ENCODE measurements at places on chromosomes 3 and 15.

DNA sequence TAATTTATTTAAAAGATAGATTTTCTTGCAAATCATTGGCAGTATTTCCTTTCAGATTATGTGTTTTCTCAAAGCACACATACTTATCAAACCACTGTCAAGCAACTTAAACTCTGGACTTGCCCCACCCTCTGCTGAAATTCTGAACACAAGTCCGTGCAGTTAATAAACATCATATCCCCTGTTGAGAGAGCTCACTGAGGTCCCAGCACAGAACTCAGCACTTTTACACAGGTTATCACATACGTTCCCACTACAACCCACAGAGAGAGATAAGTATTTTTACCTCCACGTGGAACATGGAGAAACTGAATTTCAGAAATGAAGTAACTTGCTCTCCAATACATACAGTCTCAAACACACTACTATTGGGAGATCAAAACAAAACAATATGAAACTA is 267.6 kb upstream of the IGF1R start:
- DNase-seq, result no peak

GRCh38 chr15:27730868-27731267 is 368.2 kb downstream of the OCA2 start:
- DNase-seq, result no peak

- DNase-seq, result no peak
Measured at GRCh38 chr15:60840306-60840702, 361.4 kb upstream of the ICE2 start.

DNA sequence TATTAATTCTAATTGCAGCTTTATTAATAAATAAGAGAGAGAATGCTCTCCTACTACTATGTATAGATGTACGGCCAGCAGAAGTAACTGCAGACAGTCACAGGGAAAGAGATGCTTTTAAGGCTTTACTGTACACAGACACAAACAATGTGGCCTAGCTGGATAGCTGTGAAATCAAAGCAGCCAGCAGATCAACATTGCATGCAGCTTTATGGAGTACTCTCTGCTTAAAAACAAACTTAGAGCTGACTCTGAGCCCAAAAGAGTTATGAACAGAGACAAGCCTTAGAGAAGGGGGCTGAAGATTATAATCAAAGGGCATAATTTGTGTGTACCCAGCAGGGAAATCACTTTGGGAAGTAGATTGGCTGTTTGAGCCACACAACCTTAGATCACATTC is 47.2 kb downstream of the CADM2 start:
- no peak for DNase-seq

- peak; percentile 61 for DNase-seq
Measured at GRCh38 chr3:128794770-128795649, 69.0 kb downstream of the RAB7A start.

- peak; percentile 83 for DNase-seq
Measured at GRCh38 chr15:64905119-64905831, 6.4 kb upstream of the ANKDD1A start.

DNA sequence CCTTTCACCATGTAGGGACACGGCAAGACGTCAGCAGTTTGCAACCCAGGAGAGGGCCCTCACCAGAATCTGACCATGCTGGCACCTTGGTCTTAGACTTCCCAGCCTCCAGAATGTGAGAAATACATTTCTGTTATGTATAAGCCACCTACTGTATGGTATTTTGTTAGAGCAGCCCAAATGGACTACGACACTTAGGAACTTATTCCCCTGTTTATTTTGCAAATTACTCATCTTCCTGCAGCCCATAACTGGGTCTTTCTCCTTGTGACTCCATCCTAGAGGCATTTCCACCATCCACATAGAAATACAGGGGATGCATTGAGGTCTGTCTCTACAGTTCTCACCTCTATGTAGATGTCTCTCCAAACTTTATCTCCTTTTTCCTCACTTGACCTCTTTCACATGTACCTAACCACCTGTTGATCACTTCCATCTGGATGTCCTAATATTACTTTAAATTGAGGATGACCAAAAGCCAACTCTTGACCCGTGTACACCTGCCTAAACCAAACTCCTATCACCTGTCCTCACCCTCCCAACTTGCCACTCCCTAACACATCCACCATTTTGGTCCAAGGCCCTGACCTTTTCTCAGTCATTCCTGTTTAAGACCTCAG is 406.0 kb upstream of the WNT5A start:
- no peak for DNase-seq

DNA sequence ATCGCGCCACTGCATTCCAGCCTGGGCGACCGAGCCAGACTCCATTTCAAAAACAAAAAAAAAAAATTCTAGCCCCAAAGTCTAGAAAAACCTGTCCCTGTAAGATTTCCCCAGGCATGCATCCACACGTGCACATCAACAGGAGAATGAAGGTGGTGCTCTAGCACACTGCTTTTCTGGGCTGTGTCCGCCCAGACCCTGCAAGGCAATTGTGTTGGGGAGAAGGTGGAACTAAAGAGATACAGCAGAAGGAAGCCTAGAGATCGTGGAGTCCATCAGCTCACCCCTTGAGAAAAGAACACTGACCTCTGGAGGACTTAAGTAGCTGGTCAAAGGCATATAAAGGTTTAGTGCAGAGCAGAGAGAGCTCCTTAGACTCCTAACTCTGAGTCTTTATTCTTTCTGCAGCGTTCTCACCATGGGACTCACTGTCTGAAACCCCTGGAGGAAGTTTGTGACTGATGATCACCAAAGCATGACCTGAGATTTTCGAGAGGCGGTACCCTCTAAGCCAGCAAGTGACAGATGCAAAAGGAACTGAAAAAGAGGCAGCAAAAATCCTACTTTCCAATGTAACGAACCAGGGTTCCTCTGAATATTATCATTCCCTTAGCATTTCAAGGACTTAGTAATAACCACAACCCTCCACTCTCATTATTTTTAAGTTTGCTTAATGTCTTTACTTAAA is 179.8 kb downstream of the MEX3B start:
- no peak for DNase-seq

- DNase-seq, result no peak
Measured at GRCh38 chr3:53828581-53828980, 17.6 kb downstream of the CHDH start.

GRCh38 chr15:38651328-38652038 is 86.9 kb upstream of the RASGRP1 start:
- no peak for DNase-seq

DNA sequence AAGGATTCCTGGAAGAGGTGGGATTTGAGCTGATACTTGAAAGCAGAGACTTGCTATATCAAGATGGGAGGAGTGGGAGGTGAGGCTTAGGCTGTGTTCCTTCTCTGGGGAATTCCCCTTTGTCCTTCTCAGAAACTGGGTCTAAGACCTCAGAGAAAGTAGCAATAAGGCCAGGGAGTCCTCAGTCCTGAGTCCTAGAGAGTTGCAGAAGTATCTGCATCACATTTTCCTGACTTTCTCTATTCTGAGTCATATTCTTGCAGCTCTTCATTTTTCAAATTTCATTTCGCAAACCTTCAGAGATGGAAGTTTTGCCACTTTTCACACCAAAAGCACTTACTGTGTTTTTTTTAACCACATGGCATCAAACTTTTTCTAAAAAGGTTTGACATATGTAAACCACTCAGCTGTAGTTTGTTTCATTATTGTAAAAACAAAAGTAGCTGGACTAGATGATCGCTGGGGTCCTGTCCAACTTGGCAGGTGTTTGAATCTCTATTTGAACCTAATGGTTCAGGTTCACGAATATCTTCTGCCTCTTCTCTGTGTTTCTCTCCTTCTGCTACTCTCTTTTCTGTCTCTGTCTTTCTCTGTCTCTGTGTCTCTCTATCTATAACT is 21.3 kb downstream of the COLQ start:
- no peak for DNase-seq

DNA sequence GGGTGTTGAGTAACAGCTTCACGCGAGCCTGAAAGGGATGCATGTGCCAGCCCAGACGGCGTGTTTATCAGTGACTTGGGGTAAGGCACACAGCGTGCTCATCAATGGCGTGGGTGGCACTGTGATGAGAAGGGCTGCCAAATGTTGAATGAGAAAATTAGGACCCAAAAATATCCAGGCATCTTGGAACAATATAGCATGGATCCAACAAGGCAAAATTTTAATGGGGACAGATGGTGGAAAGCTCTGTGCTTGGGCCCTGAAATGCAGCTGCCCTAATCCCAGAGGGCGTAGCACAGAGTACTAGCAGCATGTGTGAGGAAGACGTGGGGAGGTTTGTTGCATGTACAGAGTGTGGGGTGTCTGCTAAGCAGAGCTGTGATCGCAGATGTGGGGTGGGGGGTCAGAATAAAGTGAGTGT is 48.9 kb downstream of the SSUH2 start:
- no peak for DNase-seq

- no peak for DNase-seq
Measured at GRCh38 chr3:21654241-21654640, 96.8 kb downstream of the ZNF385D start.

- no peak for DNase-seq
Measured at GRCh38 chr15:40363611-40364010, 5.6 kb downstream of the DISP2 start.

DNA sequence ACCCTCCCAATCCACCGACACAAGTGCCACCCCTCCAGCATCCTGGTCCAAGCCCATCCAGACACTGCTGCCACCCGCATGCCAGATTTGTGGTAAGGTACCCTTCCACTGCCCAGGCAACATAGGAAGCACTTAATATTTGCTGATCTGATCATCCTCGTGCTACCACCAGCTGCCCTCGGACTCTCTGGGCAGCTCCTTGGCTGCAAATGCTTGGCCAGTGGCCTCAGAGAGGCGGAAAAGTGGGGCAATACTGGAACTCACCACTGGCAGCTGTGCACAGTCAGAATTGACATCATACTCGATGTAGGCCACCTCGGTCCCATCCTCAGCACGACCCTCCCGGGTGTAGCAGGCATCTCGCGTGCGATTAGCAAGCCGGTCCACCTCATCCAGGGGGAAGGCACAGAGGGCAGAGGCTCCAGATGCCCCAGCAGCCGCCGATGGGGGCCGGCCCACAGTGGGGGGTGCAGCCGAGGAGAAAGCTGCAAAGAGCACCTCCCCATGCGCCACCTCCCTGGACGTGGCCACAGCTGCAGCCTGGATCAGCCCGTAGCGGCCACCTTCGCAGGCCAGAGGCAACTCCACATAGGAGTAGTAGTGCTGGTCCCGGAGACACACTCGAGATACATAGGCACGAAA is 6.5 kb downstream of the PLXNB1 start:
- no peak for DNase-seq

- DNase-seq, result no peak
Measured at GRCh38 chr15:70302360-70302759, 204.6 kb upstream of the TLE3 start.

- DNase-seq, result peak; percentile 7
Measured at GRCh38 chr3:161851941-161852566, 355.4 kb downstream of the OTOL1 start.

DNA sequence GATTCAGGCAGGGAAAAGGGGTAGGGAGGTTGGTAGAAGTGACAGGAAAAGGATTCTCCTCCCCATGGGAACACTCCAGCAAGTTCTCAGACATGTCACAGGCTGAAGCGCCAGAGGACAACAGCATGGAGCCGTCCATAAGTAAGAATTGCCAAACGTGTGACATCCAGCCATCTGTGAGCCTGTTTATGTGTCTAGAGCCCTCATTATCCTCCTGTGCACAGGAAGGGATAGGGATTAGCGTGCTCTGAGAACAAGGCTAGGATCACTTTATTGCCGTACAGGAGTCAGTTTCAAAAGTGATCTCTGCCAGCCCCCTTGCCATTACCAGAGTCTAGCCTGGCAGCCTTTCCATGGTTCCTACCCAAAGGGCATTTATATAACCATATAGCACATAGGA is 549.5 kb downstream of the NTRK3 start:
- DNase-seq, result no peak

DNA sequence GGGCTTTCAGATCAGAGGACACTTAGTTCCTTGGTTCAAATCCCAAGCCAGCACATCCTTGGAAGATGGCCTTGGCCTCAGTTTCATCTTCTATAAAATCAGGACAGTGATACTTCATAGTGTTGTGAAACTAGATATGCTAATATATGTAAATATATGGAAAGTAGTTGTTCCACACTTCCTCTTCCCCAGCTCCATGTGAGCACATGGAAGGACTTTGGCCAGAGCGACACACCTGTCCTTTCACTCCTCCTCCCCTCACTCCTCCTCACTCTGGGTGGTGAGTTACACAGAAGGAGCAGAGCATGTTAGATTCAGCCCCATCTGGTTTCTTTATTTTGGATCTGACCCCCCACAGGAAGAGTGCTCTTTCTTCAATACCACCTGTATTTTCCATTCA is 65.2 kb downstream of the MTHFS start:
- DNase-seq, result no peak

Data from stimulated activated CD4-positive, alpha-beta T cell treated with anti-CD3 and anti-CD28 coated beads, Interleukin-15, amount 100 ng/mL, for 48 hours (primary cell).